T-helper 17 cell (primary cell): ENCODE measurements at places on chromosomes 11 and 22.

DNA sequence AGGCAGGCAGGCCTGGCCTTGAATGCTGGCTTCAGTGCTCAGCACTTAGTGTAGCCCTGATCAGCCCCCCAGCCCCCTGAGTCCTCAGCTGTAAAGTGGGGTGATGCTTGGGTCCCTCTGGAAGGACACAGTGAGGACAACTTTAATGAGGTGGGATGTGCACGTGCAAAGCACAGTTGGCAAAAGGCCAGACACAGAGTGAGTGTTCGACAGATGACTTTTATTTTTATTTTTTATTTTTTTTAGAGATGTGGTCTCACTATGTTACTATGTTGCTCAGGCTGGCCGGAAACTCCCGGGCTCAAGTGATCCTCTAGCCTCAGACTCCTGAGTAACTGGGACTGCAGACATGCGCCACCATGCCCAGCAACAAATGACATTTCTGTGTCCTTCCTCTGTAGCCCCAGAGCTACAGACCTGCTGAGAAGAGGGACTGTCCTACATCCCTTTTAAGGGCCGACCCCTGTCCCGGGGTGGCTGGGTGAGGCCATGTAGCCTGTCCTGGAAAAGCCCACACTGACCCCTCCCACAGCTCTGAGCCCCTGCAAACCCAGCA is 6.9 kb upstream of the C11orf96 start:
- DNase-seq = no peak

- no peak for DNase-seq
These were observed 162.3 kb downstream of the TRIM29 start for GRCh38 chr11:119975561-119976152.

DNA sequence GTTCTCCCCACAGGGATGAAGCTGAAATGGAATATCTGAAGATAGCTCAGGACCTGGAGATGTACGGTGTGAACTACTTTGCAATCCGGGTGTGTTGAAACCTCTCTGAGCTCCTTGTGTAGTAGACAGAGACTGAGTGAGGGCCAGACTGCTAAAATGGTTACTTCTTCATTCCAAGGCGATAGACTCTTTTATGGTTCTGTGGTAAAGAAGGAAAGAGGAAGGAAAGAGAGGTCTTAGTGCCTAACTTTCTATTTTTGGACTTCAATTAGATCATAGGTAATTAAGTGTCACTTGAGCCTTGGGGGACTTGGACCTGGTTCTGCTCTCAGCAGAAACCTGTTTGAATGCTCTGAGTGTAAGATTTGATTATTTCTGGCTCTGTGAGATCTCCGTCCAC is 54.7 kb downstream of the NF2 start:
- DNase-seq = no peak

DNA sequence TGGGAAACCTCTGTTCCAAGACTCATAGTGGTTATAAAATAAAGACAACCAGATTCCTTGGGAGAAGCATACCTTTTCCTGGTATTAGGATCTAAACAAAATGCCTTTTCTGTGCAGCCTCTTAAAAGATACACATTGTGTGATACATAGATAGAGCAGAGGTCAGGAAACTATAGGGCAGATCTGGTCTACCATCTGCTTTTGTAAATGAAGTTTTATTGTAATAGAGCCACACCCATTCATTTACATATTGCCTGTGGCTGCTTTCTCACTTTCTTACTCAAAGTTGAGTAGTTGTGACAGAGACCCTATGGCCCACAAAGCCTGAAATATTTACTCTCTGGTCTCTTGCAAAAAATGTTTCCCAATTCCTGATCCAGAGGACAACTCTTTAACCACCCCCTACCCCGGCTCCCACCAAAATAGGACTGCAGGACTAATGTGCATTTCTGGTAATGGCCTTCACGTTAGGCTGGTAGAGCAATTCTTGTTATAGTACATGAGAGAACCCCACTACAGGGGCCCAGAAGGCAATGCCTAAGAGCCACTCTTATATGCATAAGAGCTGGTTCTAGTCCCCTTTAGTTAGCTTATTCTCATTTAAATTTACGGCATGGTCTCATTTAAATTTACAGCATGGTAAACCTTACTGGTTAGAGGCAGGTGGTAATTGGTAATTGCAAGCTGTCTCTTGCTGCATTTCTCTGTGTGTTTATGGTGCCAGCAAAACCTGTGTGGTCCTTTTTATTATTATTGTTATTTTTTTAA is 76.8 kb upstream of the YWHAH start:
- no peak for DNase-seq

GRCh38 chr11:130272336-130272735 is 42.4 kb downstream of the ZBTB44 start:
- DNase-seq = no peak

DNA sequence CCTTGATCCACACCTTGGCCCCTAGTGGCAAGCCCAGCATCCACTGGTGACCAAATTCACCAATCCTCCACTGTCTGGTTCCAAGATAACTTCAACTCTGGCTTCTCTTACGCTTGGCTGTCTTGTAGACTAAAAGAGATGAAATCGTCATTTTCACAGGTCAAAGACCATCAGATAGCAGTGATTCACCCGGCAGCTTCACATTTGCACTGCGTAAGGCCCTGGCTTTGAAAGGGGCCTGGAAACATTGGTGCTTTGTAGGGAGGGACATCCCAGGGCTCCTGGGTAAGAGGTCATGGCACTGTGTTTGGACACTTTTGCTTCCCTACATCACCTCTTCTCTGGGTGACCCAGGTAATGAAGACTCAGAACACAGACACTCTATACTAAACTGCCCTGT is 30.1 kb upstream of the FADD start:
- no peak for DNase-seq

DNA sequence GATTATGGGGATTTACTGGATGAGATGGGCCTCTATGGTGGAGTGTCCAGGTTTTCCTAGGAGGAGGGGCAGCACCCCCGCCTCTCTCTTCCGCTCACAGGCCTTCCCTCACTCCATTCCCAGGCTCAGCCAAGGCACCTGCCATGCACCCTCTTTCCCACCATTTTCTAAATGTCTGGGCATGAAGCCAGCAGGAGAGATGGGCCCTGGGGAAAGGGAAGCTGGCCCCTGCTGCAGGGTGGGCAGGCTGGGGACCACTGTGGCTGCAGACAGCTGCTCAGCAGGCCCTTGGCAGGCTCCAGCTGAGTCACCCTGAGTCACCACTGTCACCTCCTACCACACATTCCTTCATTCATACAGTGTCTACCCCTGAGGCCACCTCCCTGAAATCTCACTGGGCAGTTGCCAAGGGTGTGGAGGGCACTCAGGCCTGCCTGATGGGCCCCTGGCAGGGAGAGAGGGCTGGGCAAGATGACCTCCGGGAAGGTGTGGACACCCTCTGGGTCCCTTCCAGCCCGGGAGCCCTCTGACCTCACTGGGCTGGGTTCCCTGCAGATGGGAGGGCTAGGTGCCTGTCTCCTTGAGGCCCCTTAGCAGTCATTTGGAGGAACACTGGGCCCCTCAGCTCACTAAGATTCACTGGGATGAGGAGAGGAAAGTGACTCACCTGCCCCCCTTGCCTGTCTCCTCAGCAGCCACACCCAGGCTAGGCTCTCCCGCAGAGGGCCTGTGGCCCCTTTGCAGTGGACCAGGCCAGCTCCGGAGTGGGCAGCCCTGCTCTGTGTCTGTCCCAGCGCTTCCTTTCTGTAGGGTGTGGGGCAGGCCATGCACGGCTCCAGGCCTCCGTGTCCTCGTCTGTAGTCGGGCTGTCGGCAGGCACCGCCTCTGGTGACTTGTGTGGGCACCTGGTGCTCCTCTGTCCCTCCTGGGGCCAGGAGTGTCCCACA is 7.8 kb downstream of the MYEOV start:
- DNase-seq = no peak

- DNase-seq = no peak
These were observed 51.7 kb downstream of the PHF21A start for GRCh38 chr11:46069595-46069994.

DNA sequence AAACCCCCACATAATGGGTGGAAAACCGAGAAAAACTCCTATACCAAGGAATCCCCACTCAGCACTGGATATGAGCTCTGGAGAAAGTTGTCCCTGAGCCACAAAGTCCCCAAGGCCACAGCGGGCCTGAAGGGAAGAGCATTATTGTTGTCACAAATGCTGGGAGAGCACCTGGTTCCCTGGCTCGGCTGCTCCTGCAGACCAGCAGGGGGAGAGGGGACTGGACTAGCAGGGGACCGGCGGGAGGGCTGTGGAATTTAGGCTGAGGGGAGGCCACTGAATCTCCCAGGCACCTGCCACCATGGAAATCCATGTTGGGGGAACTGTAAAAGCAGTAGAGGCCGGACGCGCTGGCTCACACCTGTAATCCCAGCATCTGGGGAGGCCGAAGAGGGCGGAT is 7.0 kb downstream of the PC start:
- no peak for DNase-seq

GRCh38 chr22:20106849-20107237 is 9.1 kb upstream of the RANBP1 start:
- no peak for DNase-seq

GRCh38 chr22:45846952-45847351 is 130.0 kb downstream of the WNT7B start:
- DNase-seq = no peak

GRCh38 chr11:121754598-121754997 is 301.8 kb upstream of the SORL1-AS1 start:
- no peak for DNase-seq

GRCh38 chr22:31046539-31047226 is 34.4 kb upstream of the SMTN start:
- DNase-seq = no peak

DNA sequence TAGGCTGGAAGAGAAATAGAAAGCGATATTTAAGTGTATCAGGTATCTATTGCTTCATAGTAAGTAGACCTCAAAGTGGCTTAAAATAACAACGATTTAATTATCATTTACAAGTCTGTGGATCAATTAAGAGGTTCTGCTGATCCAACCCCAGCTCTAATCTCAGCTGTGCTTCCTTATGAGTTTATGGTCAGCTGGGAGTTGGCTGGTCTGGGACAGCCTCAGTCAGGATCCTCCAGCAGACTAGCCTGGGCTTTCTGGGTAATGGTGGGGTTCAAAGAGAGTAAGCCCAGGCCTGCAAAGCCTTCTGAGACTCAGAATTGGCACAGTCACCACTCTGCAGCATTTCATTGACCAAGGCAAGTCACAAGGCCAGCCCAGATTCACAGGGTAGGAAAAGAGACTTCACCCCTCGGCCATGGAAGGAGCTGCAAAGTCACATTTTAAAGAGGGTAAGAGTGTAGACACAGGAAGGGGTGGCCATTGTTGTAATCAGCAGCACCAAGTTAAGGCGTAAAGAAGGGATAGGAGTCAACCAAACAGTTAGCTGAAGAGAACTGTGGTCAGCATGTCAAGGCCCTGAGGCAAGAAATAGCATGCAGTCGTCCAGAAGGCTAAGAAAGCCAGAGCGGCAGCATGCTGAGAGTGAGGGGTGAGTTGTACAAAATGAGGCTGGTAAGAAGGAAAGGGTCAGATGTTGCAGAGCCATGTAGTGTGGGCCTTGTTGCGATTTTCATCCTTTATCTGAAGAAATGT is 168.2 kb downstream of the ETS1 start:
- DNase-seq = no peak

DNA sequence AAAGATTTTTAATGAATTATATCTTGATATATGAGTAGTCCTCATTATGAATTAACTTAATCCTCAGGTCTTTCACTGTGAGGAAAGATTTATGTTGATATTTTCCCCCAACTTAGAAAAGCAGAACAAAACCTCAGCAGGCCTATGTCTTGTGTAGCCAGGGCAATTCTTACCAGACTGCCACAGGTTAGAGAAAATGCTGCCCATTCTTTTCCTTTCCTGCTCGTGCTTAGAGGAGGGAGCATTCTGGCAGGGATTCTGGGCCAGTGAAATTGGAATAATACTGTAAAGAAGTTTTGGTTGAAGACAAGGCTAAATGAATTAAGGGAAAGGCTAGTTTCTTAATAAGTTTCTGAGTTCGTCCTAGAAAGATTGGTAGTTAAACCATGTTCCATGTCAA is 56.6 kb downstream of the ZNRF3 start:
- DNase-seq = no peak

GRCh38 chr11:10275714-10276113 is 18.3 kb downstream of the SBF2 start:
- DNase-seq = no peak

DNA sequence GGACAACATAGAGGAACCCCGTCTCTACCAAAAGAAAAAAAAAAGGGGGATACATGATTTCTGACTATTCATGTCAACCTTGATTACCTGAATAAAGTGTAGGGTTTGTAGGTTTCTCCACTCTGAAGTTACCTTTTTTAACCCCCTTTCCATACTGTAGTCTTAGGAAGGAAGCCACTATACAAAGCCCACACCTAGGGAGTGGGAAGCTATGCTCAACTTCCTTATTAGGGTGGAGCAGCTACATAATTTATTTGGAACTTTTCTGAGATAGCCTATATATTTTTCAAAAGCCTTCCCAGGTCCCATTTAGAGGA is 582 bp upstream of the ATP6V1E1 start:
- no peak for DNase-seq

- no peak for DNase-seq
These were observed 56.4 kb downstream of the DHCR7 start for GRCh38 chr11:71391796-71392195.

GRCh38 chr22:26430600-26430999 is 1.5 kb downstream of the ASPHD2 start:
- DNase-seq = no peak

GRCh38 chr11:32266601-32267000 is 168.7 kb downstream of the WT1 start:
- DNase-seq = no peak

- no peak for DNase-seq
These were observed 1.8 kb upstream of the RAB3IL1 start for GRCh38 chr11:61918938-61919704.

GRCh38 chr22:24514241-24515026 is 19.3 kb downstream of the UPB1 start:
- DNase-seq = no peak

DNA sequence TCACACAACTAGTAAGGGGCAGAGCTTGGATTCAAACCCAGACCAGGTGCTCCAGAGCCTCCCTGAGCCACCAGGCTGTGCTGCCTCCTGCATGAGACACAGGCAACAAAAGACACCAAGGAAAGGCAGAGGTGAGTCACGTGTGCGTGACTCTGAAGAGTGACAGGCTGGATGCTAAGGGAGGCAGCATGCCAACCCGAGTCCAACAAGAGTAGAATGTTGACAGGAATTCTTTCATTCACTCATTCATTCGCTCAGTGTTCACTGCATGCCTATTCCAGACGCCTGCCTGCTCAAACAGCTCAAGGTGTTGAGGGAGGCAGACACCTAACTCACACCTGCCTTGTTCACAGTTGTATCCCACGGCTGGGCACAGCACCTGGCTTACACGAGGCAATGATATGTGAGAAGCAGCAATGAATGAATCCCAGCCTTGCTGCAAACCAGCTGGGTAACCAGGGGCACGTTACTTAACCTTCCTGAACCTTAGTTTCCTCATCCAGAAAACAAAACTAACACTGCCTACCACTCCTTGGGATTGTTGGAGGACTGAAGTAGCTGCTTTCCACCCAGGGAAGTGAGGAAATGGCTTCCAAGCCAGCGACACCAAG is 73.8 kb upstream of the ARFGAP3 start:
- DNase-seq = no peak
